ENCODE measurements at places on chromosomes 5 and 9. TPM values are rescaled to one million over a fixed set of nuclear protein-coding genes. Genes with fewer than 3 reads are reported as not detected.

DNA sequence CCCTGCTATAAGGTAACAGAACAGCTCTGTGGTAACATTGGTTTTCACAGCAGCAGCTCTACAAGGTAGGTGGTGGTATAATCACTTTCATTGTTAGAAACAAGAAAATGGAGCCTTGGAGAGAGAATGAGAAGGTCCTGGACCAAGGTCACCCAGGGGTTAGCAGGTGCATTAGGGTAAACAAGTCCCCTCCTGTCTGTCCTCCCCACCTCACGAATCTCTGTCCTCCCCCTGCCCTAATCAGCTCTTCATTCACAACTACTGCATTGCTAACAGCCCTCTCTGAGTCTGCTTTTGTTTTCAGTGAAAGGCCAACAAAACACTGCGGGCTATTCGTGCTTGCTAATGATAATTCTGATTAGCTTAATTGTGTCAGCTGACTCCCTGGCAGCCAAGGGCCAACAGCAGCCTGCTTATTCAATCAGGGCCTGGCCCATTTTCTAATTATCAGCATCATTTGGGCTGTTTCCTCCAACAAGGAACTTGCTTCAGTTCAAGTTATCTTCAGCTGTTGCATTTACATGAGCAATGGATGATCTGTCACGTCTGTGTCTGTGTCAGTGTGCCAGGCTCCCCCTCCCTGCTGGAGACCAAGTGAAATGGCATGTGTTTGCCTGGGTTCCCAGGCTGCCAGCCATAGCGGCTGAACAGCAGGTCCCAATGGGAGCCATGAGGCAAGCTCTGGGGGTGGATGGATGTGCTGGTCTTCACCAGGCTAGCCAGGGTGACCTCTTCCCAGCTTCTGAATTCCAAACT, 56.7 kb upstream of the EQTN start:
- H3K27me3 ChIP-seq = no peaks in the 10 kb centered on the region
- DNase-seq = no peak
- no peak overlapping the region for H3K4me3 ChIP-seq
- H3K4me1 ChIP-seq = peaks cover 18% of the 10 kb centered on the region
- H3K36me3 ChIP-seq = peaks cover under 1% of the 10 kb centered on the region

GRCh38 chr9:82539856-82540579, 522.9 kb downstream of the RASEF start:
- no peaks in the 10 kb centered on the region for H3K27me3 ChIP-seq
- H3K4me3 ChIP-seq = no peak overlapping the region
- no peaks in the 10 kb centered on the region for H3K36me3 ChIP-seq
- H3K4me1 ChIP-seq = no peaks in the 10 kb centered on the region
- no peak overlapping the region for H3K27ac ChIP-seq

DNA sequence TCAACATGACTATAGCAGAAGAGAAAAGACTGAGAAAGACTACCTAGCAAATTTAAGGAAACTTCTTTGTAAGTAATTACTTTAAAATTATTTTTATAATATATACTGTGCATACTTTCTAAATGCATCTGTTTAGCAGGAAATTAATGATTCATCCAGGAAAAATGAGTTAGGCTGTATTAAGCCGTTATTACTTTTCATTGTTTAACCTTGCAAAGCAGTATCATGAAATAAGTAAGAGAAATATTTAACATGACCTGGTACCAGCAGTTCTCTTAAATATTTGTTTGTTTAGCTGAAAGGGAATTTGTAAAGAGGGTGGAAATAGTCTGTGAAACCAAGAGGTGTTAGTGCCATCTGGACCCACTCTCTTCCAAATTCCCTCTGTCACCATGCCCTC, 175.0 kb downstream of the GNAQ start:
- peaks cover 22% of the 10 kb centered on the region for H3K36me3 ChIP-seq
- peaks cover 31% of the 10 kb centered on the region for H3K4me1 ChIP-seq
- H3K27me3 ChIP-seq = no peaks in the 10 kb centered on the region

GRCh38 chr5:161751265-161751664, 65.7 kb downstream of the GABRA6 start:
- no peaks in the 10 kb centered on the region for H3K27me3 ChIP-seq
- H3K36me3 ChIP-seq = no peaks in the 10 kb centered on the region
- no peaks in the 10 kb centered on the region for H3K4me1 ChIP-seq
- no peak overlapping the region for H3K4me3 ChIP-seq
- H3K27ac ChIP-seq = no peak overlapping the region

- H3K4me1 ChIP-seq = peaks cover 80% of the 10 kb centered on the region
- no peaks in the 10 kb centered on the region for H3K27me3 ChIP-seq
- H3K36me3 ChIP-seq = peaks cover 22% of the 10 kb centered on the region
- DNase-seq = no peak
- H3K27ac ChIP-seq = peak overlapping the region; percentile 62
These were observed 11.4 kb downstream of the JADE2 start for GRCh38 chr5:134536876-134537275.

- no peak for DNase-seq
- no peaks in the 10 kb centered on the region for H3K36me3 ChIP-seq
- H3K27ac ChIP-seq = no peak overlapping the region
These were observed 302.2 kb upstream of the VLDLR start for GRCh38 chr9:2319421-2319820.

GRCh38 chr9:126671381-126671831, 57.7 kb downstream of the LMX1B start:
- peaks cover 5% of the 10 kb centered on the region for H3K4me1 ChIP-seq
- no peak overlapping the region for H3K27ac ChIP-seq
- H3K36me3 ChIP-seq = no peaks in the 10 kb centered on the region
- no peak overlapping the region for H3K4me3 ChIP-seq
- H3K27me3 ChIP-seq = peaks cover 32% of the 10 kb centered on the region
- DNase-seq = no peak

GRCh38 chr5:159944056-159944600, 27.8 kb downstream of the ADRA1B start:
- no peak for DNase-seq
- H3K27me3 ChIP-seq = peaks cover 13% of the 10 kb centered on the region

GRCh38 chr9:9799287-9799686, 813.5 kb downstream of the PTPRD start:
- no peaks in the 10 kb centered on the region for H3K36me3 ChIP-seq
- H3K4me3 ChIP-seq = no peak overlapping the region
- no peak for DNase-seq
- H3K4me1 ChIP-seq = no peaks in the 10 kb centered on the region

DNA sequence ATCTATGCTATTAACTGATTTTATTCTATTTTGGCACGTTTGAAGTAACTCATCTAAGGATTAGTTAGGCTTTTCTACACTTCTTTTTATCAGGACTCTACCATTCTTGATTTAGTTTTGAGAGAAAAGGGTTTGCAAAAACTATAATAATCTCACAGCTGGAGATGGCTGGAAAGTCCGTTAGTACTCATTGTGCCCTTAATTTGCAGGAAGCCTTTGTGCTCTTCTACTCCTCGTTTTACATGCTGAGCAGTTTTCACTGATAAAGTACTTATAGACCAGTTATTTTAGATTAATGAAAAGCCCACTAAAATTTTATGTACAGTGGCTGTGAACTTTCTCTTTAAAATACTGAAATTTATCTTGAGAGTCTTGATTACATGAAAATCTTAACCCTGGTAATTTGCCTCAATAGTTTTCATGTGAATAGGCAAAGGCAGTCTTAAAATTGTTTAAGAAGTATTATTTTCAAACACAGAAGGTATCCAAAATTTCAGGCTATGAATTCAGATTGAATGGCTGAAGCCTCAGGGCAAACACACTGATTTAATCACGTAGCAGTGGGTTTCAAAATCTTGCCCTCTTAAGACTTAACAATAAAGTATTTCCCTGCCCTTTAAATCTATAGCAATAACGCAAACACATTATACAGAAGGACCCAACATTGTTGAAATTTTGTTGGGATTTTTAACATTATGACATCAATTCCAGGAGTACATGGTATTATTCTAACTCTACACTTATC, 18.6 kb downstream of the MLLT3 start:
- H3K27ac ChIP-seq = no peak overlapping the region
- H3K4me3 ChIP-seq = no peak overlapping the region
- H3K36me3 ChIP-seq = peaks cover 3% of the 10 kb centered on the region
- DNase-seq = no peak
- H3K4me1 ChIP-seq = peaks cover 72% of the 10 kb centered on the region

DNA sequence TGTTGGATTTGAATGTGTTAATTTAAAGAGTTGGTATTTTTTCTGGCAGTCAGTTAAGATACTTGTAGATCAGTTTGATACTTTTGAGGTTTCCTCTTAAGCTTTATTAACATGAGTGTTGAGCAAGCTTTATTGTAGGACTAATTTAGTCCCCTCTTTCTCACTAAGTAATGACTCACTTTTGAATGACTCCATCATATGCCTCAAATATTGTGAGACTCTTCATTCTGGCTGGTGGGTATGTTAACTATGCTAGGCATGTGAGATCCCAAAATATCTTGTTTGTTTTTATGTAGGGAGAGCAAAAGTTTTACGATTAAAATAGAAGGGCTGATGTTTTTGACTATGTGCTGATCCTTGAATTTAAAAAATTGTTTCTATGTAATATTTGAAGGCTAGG, 355.7 kb downstream of the IZUMO3 start:
- no peaks in the 10 kb centered on the region for H3K4me1 ChIP-seq
- no peak for DNase-seq
- no peak overlapping the region for H3K27ac ChIP-seq
- H3K36me3 ChIP-seq = no peaks in the 10 kb centered on the region

- H3K4me3 ChIP-seq = no peak overlapping the region
- H3K27ac ChIP-seq = no peak overlapping the region
- H3K27me3 ChIP-seq = peaks cover 33% of the 10 kb centered on the region
- H3K36me3 ChIP-seq = no peaks in the 10 kb centered on the region
These were observed 67.2 kb downstream of the DMRT1 start for GRCh38 chr9:908536-909205.

DNA sequence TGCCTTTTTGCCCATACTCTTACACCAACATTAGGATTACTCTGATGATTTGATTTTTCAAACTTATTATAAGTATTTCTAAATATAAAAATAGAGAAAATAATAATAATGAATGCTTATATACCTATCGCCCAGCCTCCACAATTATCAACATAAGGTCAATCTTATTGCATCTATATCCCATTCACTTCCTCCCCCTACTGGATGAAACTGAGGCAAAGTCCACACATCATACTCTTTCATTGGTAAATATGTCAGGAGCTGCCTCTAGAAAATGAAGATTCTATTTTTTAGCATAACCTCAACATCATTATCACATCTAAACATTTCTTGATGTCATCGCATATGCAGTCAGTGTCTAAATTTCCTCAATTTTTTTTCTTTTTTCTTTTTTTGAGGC, 44.3 kb downstream of the SH3RF2 start:
- H3K27me3 ChIP-seq = no peaks in the 10 kb centered on the region
- no peak overlapping the region for H3K27ac ChIP-seq
- H3K4me3 ChIP-seq = no peak overlapping the region
- DNase-seq = no peak
- no peaks in the 10 kb centered on the region for H3K36me3 ChIP-seq

DNA sequence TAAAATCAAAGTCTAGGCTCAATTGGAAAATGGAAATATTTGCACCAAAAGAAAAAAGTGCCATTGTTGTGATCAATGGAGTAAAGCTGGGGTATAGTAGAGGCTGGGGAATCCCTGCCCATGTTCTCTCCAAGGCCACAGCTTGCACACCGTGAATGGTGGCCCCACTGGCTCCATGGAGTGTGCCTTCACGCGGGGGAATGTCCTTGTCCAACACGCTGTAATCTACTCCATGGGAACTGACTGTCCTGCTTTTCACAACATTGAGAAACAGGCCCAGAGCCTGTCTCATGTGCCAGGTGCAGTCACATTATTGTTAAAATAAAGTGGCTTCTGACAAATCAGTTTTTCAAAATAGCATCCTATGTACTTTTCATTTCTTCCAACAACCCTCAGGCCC, 33.1 kb upstream of the ITGA2 start:
- H3K36me3 ChIP-seq = no peaks in the 10 kb centered on the region
- no peak overlapping the region for H3K4me3 ChIP-seq
- H3K27ac ChIP-seq = no peak overlapping the region
- H3K27me3 ChIP-seq = peaks cover 4% of the 10 kb centered on the region
- no peak for DNase-seq
- no peaks in the 10 kb centered on the region for H3K4me1 ChIP-seq

GRCh38 chr5:59198365-59198764, 615.5 kb downstream of the RAB3C start:
- DNase-seq = no peak
- H3K4me3 ChIP-seq = no peak overlapping the region
- H3K27ac ChIP-seq = no peak overlapping the region
- peaks cover 2% of the 10 kb centered on the region for H3K4me1 ChIP-seq
- no peaks in the 10 kb centered on the region for H3K27me3 ChIP-seq
- H3K36me3 ChIP-seq = no peaks in the 10 kb centered on the region

GRCh38 chr5:157670662-157671591, at the start of gene C5orf52:
C5orf52 (plus strand) TSS chr5:157671533; CDS start chr5:157671615, 82 bp downstream.
- DNase-seq = peak; percentile 31
- H3K36me3 ChIP-seq = no peaks in the 10 kb centered on the region
- peak within 1 kb of the TSS; percentile 73 for H3K4me3 ChIP-seq
- H3K4me1 ChIP-seq = peaks cover 18% of the 10 kb centered on the region

DNA sequence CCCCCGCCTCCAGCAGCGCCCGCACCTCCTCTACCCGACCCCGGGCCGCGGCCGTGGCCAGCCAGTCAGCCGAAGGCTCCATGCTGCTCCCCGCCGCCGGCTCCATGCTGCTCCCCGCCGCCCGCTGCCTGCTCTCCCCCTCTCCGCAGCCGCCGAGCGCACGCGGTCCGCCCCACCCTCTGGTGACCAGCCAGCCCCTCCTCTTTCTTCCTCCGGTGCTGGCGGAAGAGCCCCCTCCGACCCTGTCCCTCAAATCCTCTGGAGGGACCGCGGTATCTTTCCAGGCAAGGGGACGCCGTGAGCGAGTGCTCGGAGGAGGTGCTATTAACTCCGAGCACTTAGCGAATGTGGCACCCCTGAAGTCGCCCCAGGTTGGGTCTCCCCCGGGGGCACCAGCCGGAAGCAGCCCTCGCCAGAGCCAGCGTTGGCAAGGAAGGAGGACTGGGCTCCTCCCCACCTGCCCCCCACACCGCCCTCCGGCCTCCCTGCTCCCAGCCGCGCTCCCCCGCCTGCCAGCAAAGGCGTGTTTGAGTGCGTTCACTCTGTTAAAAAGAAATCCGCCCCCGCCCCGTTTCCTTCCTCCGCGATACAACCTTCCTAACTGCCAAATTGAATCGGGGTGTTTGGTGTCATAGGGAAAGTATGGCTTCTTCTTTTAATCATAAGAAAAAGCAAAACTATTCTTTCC, 19.3 kb downstream of the CDKN2A start:
- peak; percentile 75 for DNase-seq
- H3K36me3 ChIP-seq = peaks cover 2% of the 10 kb centered on the region
- H3K27ac ChIP-seq = no peak overlapping the region
- peaks cover 81% of the 10 kb centered on the region for H3K27me3 ChIP-seq

GRCh38 chr9:942805-943580, 33.5 kb upstream of the DMRT3 start:
- peaks cover 42% of the 10 kb centered on the region for H3K27me3 ChIP-seq
- H3K27ac ChIP-seq = no peak overlapping the region
- H3K4me1 ChIP-seq = no peaks in the 10 kb centered on the region
- no peak overlapping the region for H3K4me3 ChIP-seq
- H3K36me3 ChIP-seq = no peaks in the 10 kb centered on the region
- peak; percentile 6 for DNase-seq

The ADCY2 gene
- not detected for total RNA-seq

The BAAT gene
- not detected for total RNA-seq

The SPEF2 gene
- total RNA-seq = 6.6 TPM

The AQP3 gene
- 7.2 TPM for total RNA-seq

The IFNA21 gene
- not detected for total RNA-seq

The SLC6A7 gene
- total RNA-seq = not detected
